Stomach (tissue), 19 donors: ENCODE measurements at places on chromosomes 13 and 19.

- H3K4me3 ChIP-seq: no peak overlapping the region
- H3K36me3 ChIP-seq: no peaks in the 10 kb centered on the region
- H3K27ac ChIP-seq: no peak overlapping the region
- DNase-seq: no peak
- no peaks in the 10 kb centered on the region for H3K27me3 ChIP-seq
Measured at GRCh38 chr13:66329988-66330451, 900.1 kb downstream of the PCDH9 start.

DNA sequence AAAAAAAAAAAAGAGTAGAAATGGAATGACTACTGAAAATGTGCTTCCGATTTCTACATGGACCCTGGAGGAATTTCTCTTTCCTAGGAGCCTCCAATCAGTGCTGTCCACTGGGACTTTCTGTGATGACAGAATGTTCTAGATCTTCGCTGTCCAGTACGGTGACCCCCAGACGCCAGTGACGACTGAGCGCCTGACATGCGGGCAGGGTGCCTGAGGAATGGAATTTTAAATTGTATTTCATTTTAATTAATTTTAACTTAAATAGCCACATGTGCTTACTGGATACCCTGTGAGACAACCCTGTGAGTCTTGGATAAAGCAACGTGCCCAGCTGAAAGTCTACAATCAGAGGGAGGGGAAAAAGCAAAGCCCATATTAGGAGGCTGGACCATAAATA, 4.1 kb upstream of the TLE6 start:
- H3K4me1 ChIP-seq: peaks cover 30% of the 10 kb centered on the region
- no peak for DNase-seq
- no peak overlapping the region for H3K4me3 ChIP-seq
- no peaks in the 10 kb centered on the region for H3K27me3 ChIP-seq
- peak overlapping the region; percentile 42 for H3K27ac ChIP-seq

DNA sequence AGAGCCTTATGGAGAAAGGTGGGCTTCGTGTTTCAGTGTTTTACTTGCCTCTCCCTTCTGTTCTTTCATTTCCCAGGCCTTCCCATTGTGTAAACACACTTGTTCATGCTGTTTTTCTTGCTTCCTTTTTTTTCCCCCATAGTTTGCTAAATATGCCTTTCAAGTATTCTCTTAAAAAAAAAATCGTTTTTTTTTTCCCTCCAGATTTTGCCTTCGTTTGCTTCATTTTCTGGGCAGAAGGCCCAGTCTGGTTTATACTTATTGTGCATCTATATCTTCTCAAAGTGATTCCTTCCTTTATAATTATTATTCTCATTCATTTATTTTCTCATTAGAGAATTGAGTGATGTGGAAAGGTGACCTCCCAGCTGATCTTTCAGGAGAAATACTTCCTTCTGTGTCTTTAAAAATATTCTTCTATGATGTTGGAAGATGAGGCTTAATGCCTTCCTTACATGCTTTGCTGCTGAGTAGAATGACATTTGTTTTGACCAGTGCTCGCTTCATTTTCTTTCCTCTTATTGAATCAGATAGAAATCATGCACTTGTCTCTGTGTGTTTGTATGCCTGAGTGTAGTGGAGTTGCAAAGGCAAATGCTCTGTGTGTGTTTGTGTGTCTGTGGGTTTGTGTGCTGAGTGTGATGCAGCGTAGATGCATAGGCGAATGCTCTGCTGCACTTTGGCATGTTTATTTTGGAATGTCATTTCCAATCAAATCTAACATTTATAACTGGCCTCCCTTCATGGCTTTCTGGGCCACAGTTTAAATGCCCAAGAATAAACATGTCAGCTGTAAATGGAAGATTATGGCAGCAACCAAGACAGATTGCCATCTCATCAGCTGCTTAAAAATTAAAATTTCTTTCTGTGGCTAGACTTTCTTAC, 591.4 kb downstream of the FGF9 start:
- no peaks in the 10 kb centered on the region for H3K4me1 ChIP-seq
- no peaks in the 10 kb centered on the region for H3K27me3 ChIP-seq
- H3K36me3 ChIP-seq: no peaks in the 10 kb centered on the region
- no peak overlapping the region for H3K27ac ChIP-seq
- no peak overlapping the region for H3K4me3 ChIP-seq

DNA sequence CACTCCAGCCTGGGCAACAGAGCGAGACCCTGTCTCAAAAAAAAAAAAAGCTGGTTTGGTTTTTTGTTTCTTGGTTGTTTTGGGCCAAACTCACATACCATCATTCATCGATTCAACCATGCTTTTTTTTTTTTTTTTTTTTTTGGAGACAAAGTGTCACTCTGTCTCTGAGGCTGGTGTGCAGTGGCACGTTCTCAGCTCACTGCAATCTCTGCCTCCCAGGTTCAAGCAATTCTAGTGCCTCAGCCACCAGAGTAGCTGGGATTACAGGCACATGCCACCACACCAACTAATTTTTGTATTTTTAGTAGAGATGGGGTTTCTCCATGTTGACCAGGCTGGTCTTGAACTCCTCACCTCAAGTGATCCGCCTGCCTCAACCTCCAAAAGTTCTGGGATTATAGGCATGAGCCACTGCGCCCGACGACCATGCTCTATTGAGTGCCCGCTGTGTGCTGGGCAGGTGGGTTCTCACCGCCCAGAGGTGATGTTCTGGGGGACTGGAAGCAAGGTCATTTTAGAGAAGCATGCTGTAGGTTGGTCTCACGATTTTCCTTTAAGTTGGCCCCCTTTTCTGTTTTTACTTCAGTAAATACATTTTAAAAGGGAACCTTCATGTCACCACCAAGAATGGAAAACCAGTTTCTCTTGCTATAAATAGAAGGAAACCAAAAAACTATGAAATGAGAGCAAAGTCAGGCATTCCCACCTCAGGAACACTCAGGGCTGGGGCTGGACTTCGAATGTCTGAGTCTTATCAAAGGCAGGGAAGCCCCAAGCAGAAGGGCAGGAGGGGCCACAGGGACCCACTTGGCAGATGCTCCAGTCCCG, 8.3 kb upstream of the JUND start:
- DNase-seq: no peak
- H3K27ac ChIP-seq: peak overlapping the region; percentile 26
- H3K4me3 ChIP-seq: no peak overlapping the region
- no peaks in the 10 kb centered on the region for H3K27me3 ChIP-seq

DNA sequence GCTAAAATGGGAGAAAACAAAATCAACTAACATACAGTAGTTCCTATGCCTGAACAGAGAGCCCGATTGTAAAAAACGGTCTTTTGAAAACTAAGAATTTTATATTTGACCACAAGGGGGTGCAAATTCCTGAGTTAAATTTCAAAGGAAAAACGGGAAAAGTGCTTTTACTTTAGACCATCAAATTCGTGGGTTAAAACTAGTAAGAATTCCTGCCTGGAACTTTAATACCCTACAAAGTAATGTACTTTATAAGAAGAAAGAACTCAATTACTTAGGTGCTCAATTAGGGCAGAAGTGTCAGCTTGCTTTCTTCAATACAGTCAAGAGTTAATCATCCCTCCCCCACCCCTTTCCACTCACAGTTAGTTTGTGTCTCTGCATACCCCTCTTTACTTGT, 69.8 kb downstream of the KCNRG start:
- H3K36me3 ChIP-seq: no peaks in the 10 kb centered on the region
- peaks cover 45% of the 10 kb centered on the region for H3K4me1 ChIP-seq
- H3K27me3 ChIP-seq: peaks cover 14% of the 10 kb centered on the region
- no peak overlapping the region for H3K27ac ChIP-seq

- H3K27me3 ChIP-seq: no peaks in the 10 kb centered on the region
- H3K4me3 ChIP-seq: no peak overlapping the region
Measured at GRCh38 chr13:24097667-24098066, 62.9 kb upstream of the SPATA13 start.

GRCh38 chr13:87302931-87303330, 368.2 kb upstream of the SLITRK5 start:
- H3K36me3 ChIP-seq: no peaks in the 10 kb centered on the region
- no peaks in the 10 kb centered on the region for H3K4me1 ChIP-seq
- H3K27me3 ChIP-seq: no peaks in the 10 kb centered on the region
- no peak for DNase-seq

DNA sequence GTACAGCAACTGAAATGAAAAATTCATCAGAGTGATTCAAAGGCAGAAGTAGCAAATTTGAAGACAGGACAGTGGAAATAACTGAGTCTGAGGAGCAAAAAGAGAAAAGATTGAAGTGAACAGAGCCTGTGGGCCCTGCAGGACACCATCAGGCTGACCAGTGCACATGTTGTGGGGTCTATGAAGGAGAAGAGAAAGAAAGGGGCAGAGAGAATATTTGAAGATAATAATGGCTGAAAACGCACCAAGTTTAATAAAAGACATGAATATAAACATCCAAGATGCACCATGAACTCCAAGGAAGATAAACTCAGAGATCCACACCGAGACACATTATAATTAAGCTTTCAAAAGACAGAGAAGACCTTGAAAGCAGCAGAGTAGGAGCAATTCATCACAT, 15.4 kb downstream of the ATP4B start:
- H3K4me1 ChIP-seq: peaks cover 10% of the 10 kb centered on the region
- no peak for DNase-seq
- peaks cover 33% of the 10 kb centered on the region for H3K36me3 ChIP-seq
- no peak overlapping the region for H3K4me3 ChIP-seq
- no peak overlapping the region for H3K27ac ChIP-seq

- no peaks in the 10 kb centered on the region for H3K36me3 ChIP-seq
- no peak overlapping the region for H3K27ac ChIP-seq
- H3K27me3 ChIP-seq: no peaks in the 10 kb centered on the region
- H3K4me3 ChIP-seq: no peak overlapping the region
- H3K4me1 ChIP-seq: peaks cover 20% of the 10 kb centered on the region
- no peak for DNase-seq
Measured at GRCh38 chr13:76969488-76970365, 21.4 kb downstream of the ACOD1 start.

GRCh38 chr19:16509141-16510061, 13.2 kb downstream of the C19orf44 start:
- no peak overlapping the region for H3K4me3 ChIP-seq
- H3K36me3 ChIP-seq: peaks cover 32% of the 10 kb centered on the region
- no peak overlapping the region for H3K27ac ChIP-seq
- H3K27me3 ChIP-seq: no peaks in the 10 kb centered on the region
- no peaks in the 10 kb centered on the region for H3K4me1 ChIP-seq
- no peak for DNase-seq

DNA sequence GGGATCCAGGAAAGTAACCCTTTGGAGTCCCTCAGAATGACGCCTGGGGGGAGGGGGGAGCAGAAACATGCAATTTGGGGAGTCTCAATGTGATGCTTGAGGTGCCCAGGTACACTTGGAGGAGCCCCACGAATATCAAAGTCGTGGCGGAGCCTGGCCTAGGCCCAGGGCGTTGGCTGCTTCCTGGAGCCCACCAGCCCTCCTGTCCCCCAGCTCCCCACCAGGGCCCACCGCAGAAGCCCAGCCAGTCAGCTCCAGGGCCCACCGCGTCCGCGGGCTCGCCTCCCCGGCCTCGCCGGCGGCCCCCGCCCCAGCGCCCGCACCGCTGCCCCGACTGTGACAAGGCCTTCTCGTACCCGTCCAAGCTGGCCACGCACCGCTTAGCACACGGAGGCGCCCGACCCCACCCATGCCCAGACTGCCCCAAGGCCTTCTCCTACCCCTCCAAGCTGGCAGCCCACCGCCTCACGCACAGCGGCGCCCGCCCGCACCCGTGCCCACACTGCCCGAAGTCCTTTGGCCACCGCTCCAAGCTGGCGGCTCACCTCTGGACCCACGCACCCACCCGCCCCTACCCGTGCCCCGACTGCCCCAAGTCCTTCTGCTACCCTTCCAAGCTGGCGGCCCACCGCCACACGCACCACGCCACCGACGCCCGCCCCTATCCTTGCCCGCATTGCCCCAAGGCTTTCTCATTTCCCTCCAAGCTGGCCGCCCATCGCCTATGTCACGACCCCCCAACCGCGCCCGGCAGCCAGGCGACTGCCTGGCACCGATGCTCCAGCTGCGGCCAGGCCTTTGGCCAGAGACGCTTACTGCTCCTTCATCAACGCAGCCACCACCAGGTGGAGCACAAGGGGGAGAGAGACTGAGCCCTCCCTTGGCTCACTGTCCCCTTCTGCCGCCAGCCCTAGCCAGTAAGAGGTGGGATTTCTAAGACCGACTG, 2.1 kb downstream of the ZNF575 start:
- H3K27me3 ChIP-seq: no peaks in the 10 kb centered on the region
- H3K36me3 ChIP-seq: peaks cover 35% of the 10 kb centered on the region
- H3K4me1 ChIP-seq: peaks cover 42% of the 10 kb centered on the region

DNA sequence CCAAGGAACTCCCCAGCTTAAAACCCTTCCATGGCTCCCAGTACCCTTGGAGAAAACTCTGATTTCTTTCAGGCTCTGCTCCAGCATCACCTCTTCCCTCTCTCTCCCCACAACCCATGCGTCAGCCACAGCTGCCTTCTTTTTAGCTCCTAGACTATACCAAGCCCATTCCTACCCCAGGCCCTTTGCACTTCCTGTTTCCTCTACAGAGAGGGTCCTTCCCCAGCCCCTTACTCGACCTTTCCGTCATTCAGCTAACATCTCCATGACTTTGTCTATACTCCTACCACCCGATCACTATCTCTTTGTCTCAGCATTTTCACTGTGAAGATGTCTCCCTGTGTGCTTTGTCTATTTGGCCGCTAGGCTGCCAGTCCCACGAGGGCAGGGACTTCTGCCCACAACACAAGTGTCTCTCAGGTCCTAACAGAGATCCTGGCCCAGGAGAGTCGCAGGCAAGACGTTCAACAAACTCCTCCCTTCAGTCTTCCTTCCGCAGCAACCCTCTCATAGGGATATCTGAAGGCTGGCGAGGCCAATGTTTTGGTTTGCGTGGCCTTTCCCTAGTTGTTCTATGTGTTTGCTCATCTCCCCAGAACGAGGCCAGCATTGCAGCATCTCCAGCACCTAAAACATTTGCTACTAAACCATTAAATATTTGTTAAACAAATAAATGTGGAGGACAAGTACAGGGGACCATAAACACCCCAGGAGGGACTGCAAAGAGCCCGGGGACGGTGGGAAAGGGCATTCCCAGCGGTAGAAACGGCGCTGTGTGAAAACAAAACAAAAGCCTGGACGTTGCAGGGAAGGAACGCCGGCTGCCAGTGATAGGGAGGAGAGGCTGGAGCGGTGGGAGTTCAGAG, 816 bp downstream of the CCNP start:
- H3K4me1 ChIP-seq: peaks cover 23% of the 10 kb centered on the region
- peak; percentile 47 for DNase-seq
- H3K4me3 ChIP-seq: peak overlapping the region; percentile 29
- H3K27me3 ChIP-seq: peaks cover 71% of the 10 kb centered on the region

DNA sequence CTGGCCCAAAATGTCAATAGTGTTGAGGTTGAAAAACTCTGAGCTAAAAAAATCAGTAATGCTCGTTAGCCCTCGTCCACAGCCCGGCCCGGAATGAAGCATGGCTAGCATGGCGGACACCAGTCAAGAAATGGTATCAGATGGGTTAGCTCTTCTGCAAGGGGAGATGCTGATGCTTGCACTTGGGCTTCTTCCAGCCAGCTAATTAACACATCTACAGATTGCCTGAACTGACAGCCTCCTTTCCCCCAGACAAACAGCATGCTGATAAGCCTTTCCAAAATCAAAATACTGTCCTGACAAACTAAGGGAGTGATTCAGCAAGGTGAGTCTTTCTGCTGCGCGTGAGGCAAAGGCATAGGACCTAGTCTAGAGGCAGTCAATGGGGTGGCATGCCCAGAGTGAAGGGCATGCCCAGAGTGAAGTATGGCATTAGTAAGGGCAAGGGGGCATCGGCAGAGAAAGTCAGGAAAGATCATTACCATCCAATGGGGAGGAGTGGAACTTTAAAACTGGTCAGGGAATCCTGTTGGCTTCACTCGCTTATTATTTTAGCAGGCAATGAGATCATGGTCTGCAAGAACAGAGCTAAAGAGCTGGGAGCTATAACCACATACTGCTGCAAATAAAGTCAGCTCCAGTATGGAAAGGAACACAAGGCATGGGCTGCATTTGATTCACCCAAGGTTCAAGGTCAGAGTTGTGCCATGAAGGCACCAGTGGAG, 30.2 kb upstream of the UBE2L5 start:
- H3K4me1 ChIP-seq: no peaks in the 10 kb centered on the region
- no peaks in the 10 kb centered on the region for H3K27me3 ChIP-seq
- DNase-seq: no peak
